ENCODE measurements at places on chromosomes 2 and 18.

DNA sequence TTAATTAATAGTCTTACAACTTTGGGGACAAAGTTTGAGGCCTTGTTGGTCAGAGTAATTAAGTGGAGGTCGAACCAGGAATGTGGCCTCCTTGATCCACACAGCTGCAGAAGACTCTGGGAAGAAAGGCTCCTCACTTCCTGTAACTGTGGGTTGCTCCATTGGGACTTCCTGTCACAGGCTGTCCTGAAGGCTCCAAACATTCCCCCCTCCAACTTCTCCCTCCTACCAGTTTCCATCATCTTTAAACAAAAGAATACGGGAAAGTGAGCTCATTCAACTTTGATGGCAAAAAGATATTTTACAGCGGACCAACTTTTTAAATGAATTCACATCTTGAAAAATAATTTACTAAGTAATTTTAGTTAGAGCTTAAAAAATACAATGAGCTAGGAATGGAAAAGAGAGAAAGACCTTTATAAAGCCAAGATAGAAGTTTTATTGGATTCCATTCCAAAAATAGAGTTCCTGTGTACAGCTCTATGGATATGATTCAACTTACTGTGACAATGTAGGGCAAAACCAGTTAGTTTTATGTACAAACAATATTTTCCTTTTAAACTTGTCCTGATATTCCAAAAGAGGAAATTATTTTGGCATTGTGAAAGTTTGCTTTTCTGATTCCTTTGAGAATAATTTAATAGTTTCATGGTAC is 212.0 kb upstream of the NABP1 start:
- no peak for DNase-seq

- no peak for DNase-seq
These were observed 83.6 kb downstream of the CCDC138 start for GRCh38 chr2:108870069-108870644.

DNA sequence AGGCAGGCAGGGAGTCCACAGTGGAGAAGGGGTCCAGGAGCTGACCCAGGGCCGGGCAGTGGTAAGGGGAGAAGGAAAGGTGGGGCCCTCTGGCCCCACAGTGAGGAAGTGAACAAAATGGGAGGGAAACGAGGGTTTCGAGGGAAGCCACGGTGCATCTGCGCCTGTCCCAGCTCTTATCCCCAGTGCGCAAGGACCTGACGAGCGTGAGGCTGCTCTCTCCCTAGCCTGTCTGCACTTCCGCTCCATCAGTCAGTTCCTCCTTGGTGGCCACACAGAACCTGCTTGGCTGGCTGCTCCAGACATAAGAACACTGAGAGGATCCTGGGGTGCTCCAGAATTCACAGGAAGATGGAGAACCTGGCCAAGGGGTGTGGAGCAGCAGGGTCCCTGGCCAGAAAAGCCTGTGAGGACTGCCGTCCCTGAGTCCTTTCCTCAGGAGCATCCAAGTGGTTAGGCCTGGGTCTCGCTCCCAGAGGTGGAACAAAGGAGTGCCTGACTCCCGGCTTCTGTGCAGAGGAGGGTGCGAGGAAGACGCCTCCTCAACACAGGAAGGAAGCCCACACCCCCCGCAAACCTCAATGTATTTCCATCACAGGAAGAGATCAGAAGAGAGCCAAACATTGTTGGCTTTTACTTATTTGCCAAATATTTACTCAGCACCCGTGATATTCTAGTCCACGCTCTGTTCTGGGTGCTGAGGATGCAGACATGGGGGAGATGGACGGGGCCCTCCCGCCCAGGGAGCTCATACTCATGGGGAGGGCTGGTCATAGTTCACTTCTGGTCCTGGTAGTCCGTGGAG is 43.7 kb upstream of the SEMA4C start:
- no peak for DNase-seq

- DNase-seq = no peak
These were observed 40.6 kb downstream of the PMS1 start for GRCh38 chr2:189824694-189825396.

GRCh38 chr2:206984206-206984605 is 44.9 kb downstream of the CPO start:
- DNase-seq = no peak

- no peak for DNase-seq
These were observed 33.8 kb upstream of the COPS8 start for GRCh38 chr2:237051861-237052260.

- DNase-seq = no peak
These were observed 146.8 kb upstream of the PID1 start for GRCh38 chr2:229417916-229418315.

DNA sequence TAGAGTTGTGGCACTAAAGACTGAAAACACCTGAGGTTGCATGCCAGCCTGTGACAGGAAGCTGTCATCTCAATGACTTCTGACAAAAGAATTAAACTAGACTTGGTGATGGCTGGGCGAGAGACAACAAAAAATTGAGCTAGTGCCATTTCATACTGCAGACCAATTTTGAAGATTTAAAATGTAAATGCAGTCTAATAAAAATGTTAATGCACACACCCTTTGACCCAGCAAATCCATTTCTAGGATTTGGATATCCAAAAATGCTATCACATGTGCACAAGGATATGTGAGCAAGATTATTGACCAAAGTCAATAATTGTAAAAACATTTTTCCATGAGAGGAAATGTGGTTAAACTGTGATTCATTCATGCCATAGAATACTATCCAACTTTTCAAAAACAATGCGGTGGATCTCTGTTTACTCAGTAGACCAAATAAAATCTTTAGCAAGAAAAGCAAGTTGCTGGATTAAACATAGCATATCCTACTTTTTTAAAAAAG is 5.6 kb downstream of the FBXO36 start:
- no peak for DNase-seq

DNA sequence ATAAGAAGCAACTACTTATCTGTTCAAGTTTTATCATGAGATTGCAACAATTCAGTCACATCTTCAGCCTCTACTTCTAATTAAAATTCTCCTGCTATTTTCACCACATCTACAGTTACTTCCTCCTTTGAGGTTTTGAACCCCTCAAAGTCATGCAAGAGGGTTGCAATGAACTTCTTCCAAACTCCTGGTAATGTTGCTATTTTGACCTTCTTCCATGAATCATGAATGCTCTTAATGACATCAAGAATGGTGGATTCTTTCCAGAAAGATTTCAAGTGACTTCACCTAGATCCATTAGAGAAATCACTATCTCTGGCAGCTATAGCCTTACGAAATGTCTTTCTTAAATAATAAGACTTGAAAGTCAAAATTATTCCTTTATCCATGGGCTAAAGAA is 1052.8 kb upstream of the NRXN1 start:
- DNase-seq = no peak

- no peak for DNase-seq
These were observed 90.1 kb downstream of the SLC66A3 start for GRCh38 chr2:11245322-11245721.

- no peak for DNase-seq
These were observed 121.8 kb downstream of the DSC3 start for GRCh38 chr18:30920757-30921156.

GRCh38 chr2:116491292-116491691 is 1323.2 kb upstream of the DDX18 start:
- no peak for DNase-seq

Data from stimulated activated CD4-positive, alpha-beta T cell treated with anti-CD3 and anti-CD28 coated beads, Interleukin-1b, Interleukin-23, amount 100 ng/mL, for 24 hours (primary cell).